ENCODE measurements at places on chromosomes 2 and 18.

- no peak for DNase-seq
Observed at GRCh38 chr2:40353231-40353630, 98.7 kb downstream of the SLC8A1 start.

DNA sequence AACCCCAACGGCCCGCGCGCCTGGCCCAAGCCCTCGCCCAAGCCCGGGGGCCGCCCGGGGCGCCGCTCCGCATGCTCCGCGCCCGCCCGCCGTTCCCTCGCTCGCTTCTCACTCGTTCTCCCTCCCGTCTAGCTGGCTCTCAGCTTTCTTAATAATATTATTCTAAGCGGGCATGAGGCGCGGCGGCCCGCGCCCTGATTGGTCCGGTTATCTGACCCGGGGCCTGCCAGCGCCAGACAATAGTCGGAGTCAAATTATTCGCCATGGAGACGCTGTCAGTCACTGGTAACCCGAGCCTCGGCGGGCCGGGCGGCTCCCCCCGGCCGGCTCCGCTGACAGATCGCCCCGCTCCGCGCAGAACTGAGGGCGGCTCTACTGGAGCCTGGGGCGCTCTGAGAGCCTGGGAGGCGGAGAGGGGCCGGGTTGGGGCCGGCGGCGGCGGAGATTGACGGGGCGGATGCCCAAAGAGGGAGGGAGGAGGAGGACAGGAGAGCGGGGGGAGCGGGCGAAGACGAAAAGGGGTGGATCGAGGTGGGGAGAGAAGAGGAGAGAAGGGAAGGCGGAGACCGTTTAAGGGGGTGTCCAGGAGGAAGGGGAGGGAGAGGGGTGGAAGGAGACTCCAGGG, at the start of gene SIX2:
Gene SIX2, minus strand, starts transcription at position 150 of the 625 bp plus-strand sequence. CDS start 342 bp downstream, outside the sequence.
- no peak for DNase-seq

DNA sequence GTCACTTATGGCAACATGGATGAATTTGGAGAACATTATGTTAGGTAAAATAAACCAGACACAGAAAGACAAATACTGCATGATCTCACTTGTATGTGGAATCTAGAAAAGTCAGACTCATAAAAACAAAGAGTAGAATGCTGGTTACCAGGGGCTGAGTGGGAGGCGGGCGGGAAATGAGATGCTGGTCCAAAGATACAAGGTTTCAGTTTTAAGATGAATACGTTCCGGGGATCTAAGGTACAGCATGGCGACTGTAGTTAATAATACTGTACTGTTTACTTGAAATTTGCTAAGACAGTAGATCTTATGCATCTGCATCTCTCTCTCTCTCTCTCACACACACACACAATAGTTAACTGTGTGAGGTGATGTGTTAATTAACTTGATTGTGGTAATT, 14.2 kb downstream of the FAM110C start:
- DNase-seq, result no peak

- no peak for DNase-seq
Observed at GRCh38 chr18:75008186-75008585, 200.8 kb downstream of the PTGR3 start.

DNA sequence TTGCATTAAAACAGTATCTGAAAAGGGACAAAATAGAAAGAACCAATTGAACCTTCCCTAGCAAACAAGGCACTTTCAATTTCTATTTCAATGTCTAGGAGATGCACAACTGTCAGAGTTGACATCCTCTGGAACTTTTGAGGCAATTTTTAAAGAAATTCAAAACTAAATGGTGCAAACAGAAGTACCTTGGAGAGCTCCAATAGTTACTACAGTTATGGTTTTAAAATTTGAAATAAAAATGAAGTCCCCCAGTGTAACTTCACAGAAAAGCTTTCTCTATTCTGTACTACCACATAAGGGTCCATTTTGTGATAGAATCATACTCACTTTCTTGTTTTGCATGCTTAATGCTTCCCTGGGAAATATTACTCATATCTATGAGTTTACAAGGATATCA, 162.1 kb downstream of the KCNH7 start:
- no peak for DNase-seq

GRCh38 chr2:1940679-1941078, 196.4 kb upstream of the PXDN start:
- DNase-seq, result no peak

GRCh38 chr2:23425338-23425871, 40.4 kb downstream of the KLHL29 start:
- DNase-seq, result no peak

GRCh38 chr2:190682168-190682567, 33.3 kb downstream of the NAB1 start:
- DNase-seq, result no peak

GRCh38 chr2:173357346-173357745, 2.7 kb downstream of the CDCA7 start:
- DNase-seq, result no peak

DNA sequence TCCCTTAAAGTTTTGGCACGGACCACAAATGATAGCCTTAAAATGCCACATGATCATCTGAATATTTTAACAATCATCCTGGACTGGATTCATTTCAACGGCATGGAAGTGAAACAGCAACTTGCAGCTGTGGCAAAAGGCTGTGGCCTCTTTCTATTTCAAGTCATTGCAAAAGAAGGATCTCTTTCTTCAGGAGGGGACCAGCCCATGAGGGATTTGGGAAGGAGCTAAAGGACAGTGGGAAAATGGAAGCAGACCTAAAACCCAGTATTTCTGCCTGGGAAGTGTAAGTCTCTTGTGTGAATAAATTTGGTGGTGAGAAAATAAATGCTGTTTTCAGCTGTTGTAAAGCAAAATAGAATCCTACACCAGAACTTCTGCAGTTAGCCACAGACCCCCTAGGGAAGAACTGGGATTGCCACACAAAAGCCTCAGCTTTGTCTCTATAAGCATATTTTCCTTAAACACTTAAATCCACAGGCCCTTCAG, 107.3 kb upstream of the ZFP36L2 start:
- no peak for DNase-seq

- DNase-seq, result no peak
Observed at GRCh38 chr2:208228476-208228875, 26.4 kb downstream of the IDH1 start.

DNA sequence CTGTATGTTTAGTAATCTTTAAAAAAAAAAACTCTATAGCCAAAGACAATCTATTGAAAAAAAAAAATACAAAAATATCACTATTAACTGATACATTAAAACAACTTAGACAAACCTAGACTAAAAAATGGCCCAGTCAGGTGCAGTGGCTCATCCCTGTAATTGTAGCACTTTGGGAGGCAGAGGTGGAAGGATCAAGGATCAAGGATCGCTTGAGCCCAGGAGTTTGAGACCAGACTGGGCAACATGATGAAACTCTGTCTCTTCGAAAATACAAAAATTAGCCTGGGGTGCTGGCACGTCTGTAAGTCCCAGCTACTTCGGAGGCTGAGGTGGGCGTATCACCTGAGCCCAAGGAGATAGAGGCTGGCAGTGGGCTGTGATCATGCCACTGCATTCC, 16.1 kb downstream of the ESCO1 start:
- no peak for DNase-seq

DNA sequence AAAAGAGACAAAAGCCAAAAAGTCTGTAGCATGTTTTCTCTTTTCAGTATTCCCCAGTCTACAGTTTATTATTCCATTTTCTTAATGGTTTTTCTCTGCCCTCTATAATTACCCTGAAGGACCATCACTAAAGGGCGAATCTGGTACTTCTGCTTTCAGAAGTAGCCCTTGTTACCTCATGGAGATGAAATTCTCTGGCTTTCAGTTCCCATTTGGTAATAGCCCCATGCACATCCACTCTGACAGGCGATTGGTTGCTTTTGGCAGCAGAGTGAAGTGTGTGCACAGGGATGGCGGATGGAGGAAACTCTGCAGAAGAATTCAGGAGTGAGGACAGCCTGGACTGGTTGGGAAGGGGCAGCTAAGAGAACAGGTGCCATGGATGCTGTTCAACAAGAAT, 66.3 kb upstream of the NABP1 start:
- DNase-seq, result no peak

GRCh38 chr2:239113615-239114014, 265.7 kb downstream of the TWIST2 start:
- no peak for DNase-seq

DNA sequence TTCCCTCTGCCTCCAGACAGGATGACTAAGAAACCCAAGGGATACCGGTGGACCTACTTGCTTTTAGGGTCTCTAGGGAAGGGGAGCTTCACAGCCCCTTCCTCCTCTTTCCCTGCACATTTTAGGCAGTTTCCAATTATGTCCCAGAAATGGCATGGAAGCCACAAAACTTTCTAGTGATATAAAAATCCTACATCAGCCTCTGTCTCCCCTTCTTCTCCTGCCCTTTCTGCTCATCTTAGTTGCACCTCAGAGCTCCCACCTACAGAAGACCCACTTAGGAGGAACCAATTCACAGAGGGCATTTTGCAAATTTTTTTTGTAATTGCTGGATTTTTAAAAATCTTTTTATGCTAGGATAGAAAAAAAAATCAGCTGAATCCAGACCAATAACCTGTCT, 263.1 kb downstream of the TNS1 start:
- no peak for DNase-seq

GRCh38 chr2:168363347-168364092, 92.6 kb upstream of the CERS6 start:
- no peak for DNase-seq

DNA sequence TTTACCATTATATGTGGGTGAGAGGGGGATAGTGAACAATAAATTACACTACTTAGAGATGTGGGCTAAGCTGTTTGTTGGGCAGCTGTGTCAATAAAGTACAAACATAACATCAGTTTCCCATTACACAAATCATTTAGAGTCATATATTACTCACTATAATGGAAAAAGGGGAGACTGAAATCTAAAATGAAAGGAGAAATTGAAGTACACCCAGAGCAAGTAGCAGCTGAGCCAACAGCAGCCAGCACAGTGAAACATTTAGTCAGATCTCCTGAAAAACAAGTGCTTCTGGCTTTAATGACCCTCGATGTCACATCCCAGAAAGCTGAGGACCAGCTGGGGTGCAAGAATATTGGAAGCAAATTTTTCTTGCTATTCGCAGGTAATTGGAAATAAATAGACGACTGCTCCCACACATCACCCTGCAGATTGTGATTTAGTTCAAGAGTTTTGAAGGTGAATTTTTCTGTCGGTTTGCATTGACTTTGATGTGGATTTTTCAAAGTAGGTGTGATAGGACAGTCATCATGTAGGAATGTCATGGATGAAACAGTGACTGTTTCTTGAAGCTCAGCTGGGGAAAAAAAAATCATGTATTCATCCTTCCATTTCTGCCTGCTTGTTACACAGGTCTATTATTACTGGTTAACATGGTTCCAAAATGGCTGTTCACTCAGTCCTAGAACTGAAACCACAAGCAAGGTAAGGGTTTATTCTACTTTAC, 1607.3 kb upstream of the CELF4 start:
- no peak for DNase-seq

GRCh38 chr2:99711144-99711543, 221.3 kb upstream of the REV1 start:
- no peak for DNase-seq

- DNase-seq, result no peak
Observed at GRCh38 chr2:18473241-18474181, 86.9 kb downstream of the RDH14 start.

DNA sequence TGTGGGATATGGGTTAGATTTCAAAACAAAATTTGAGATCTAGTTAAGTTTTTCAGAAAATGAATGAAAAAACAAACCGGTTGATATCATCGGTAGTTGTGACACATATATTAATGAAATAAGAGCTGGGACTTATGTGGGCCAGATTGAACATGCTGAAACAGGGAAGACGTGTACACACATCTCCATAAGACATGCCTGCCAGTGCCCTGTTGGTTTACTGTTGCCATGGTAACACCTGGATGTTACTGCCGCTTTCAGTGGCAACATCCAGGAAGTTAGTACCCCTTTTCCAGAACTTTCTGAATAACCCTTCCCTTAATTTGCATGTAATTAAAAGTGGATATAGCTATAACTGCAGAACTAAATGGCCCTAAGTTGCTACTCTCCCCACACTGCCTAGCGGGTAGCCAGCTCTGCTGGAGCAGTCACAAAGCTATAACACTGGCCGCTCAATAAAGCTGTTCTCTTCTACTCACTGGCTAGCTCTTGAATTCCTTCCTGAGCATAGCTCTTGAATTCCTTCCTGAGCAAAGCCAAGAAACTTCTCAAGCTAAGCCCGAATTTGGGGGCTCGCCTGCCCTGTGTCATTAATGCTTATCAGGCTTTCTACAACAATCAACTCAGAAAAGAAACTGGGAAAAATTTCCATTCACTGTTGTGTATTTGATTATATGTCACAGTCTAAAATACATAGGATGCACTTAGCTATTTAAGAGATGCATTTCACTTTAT, 776.3 kb upstream of the CDH7 start:
- no peak for DNase-seq

DNA sequence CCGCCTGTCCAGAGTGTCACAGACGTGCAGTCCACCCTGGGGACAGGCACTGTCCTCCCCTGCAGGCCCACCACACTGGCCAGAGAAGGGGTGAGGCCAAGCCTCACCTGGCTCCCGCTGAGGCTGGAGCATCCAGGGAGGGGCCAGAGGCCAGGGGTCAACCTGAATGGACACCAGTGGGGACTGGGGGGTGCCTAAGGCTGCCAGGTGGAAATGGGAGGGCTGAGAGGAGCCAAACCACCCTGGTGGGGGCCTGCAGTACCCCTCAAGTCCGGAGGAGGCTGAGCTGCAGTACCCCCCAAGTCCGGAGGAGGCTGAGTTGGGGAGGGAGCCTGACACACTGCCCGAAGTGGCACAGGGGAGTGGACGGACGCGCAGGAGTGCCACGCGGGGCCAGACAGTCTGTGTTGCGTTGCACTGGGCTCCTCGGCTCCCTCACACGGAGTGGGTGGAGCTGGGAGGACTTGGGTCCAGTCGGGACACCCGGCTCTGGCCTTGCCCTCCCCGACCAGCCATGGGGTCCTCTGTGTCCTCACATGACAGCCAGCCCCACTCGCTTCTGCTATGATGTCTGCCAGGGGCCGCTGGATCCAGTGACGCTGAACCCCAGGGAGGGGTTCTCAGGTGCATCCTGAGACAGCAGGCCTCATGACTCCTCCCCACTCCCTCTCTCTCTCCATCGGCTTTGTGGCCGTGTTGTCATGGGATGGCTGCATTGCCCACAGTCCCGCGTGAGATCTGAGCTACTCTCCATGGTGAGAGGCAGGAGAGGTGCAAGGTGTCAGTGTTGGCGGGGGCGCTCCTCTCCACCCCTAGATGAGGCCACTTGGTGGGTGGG, 22.3 kb upstream of the GPC1 start:
- DNase-seq, result no peak

- no peak for DNase-seq
Observed at GRCh38 chr2:159545085-159545484, 71.3 kb downstream of the BAZ2B start.

DNA sequence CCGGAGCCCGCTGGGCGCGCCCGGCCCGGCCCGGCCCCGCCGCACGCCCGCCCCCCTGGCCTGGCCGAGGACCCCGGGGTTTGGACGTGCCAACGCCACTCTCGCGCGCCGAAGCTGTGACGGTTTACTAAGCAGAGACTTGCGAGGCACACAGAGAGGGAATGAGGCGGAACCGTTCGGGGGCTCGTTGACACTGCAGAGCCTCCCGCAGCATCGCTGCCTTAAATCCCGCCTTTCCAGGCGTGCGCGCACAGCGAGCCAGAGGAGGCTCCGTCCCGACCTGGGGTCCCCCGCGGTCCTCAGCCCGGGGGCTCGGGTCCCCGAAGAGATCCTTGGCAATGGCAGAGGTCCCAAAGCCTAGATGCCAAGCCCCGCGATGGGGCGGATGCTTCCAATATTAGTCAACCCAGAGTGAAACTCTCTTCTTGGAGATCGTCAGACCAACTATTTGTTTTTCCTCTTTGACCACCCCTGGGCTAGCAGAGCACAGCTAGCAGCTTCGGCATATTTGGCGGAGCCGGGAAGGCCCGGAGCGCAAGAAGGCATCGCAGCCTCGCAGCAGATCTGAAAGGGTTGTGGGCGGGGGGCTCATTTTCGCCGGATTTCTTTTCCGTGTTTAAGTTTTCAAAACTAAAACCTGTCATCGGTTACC, at the start of gene ZNF385B:
Gene ZNF385B, minus strand, starts transcription at position 197 of the 652 bp plus-strand sequence.
- no peak for DNase-seq
